H7 (cell line): ENCODE measurements at places on chromosomes 16 and 17.
A peak's percentile ranks its signal among the peaks of the same experiment; 100 is the strongest.

DNA sequence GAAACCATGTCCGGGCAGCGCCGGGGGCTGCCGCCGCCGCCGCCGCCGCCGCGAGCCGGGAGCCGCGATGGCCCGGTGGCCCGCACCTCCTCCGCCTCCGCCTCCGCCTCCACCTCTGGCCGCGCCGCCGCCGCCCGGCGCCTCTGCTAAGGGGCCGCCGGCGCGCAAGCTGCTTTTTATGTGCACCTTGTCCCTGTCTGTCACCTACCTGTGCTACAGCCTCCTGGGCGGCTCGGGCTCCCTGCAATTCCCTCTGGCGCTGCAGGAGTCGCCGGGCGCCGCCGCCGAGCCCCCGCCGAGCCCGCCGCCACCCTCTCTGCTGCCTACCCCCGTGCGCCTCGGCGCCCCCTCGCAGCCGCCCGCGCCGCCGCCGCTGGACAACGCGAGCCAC lies 587 bp downstream of the HS3ST4 start:
- no peak for DNase-seq

GRCh38 chr17:79438546-79439334 lies 172.1 kb downstream of the RBFOX3 start:
- no peak for DNase-seq

DNA sequence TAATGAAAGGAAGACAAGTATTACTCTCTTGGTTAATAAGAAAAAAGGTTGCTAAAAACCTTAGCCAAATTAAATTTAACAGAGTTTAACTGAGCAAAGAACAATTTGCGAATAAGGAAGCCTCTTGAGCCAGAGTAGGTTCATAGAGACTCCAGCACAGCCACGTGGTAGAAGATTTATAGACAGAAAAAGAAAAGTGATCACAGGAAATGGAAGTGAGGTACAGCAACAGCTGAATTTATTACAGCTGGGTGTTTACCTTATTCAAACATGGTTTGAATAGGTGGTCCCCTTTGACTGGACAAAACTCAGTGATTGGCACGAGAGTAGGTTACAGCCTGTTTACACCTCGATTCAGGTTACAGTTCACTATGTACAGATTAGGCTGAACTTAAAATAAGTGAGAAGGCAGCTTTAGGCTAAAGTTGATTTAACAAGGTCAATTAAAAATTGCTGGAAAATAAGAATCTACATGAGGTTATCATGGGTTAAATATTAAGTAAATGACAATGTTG lies 3.3 kb upstream of the CCL15 start:
- DNase-seq, result no peak

GRCh38 chr17:40319651-40320540 lies 10.9 kb downstream of the RARA start:
- peak; percentile 45 for DNase-seq

DNA sequence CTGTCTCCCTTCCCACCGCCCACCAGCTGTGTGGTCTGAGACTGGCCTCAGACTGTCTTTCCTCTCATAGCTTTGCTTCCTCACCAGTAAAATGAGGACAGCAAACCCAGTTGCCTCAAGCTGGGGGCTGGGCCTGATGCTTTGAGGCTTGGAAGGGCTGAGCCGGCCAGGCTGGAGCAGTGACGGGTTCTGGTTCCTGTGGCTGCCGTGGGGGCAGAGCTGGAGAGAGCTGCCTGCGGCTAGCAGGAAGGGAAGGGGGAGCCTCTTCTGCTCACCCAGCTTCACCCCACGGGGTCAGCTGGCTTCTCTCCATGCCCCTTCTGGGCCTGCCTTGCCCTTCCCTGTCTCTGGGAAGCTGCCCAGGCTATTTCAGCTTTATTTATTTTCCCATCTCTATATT lies 23.7 kb downstream of the LASP1 start:
- no peak for DNase-seq

GRCh38 chr17:14205992-14206461 lies 30.6 kb downstream of the CDRT15 start:
- peak; percentile 22 for DNase-seq

DNA sequence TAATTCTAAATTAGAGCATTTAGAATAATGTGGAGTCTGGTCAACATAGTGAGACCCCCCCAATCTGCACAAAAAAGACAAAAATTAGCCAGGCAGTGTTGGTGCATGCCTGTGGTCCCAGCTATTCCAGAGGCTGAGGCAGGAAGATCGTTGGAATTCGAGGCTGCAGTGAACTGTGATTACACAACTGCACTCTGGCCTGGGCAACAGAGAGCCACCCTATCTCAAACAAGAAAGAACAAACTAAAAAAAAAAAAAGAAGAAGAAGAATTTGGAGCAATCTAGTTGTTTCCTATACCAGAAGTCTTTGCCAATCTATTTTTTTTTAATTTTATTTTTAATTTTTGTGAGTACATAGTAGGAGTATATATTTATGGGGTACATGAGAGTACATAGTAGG lies 6.0 kb downstream of the CETP start:
- no peak for DNase-seq

- DNase-seq, result no peak
Measured at GRCh38 chr17:82979718-82980117, 99.7 kb upstream of the METRNL start.

GRCh38 chr17:63827801-63828221 lies 348 bp upstream of the FTSJ3 start:
- DNase-seq, result no peak

- DNase-seq, result peak; percentile 57
Measured at GRCh38 chr16:81831722-81832126, 52.6 kb downstream of the PLCG2 start.

DNA sequence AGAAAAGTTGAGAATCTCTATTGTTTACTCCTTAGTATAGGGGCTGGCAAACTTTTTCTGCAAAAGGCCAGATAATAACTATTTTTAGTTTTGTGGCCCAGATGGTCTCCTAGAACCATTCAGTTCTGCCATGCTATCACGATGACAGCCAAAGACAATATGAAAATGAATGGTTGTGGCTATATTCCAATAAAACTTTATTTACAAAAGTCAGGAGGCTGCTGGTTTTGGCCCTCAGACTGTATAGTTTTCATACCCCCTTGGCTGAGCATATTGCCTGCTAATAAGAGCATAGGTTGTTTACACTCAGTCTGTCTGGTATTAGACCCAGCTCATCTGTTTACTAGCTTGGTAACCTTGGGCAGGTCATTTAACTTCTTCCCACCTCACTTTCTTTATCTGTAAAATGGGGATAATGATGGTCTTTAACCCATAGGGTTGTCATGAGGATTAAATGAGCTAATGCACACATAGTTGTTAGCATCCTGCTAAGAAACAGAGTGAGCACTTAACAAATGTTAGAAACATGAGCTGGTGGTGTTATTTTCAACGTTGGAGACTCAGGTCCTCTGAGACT lies 156.3 kb downstream of the MSI2 start:
- no peak for DNase-seq

DNA sequence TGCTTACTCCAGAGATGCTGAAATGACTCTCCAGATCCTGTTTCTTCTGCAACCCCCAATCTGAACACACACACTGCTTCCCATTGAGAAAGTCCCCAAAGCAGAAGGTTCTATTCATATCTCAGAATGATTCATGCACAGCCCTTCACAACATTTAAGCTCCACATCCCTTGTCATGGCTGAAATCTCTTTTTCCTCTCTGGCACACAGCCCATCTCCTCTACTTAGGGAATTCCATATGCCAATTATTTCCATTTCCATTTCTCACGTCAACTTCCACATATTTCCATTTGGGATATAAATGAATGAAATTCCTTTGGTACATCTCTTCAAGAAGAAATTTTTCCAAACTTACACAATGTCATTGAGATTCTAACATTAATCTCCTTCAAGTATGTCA lies 119.6 kb downstream of the CDH11 start:
- DNase-seq, result no peak

DNA sequence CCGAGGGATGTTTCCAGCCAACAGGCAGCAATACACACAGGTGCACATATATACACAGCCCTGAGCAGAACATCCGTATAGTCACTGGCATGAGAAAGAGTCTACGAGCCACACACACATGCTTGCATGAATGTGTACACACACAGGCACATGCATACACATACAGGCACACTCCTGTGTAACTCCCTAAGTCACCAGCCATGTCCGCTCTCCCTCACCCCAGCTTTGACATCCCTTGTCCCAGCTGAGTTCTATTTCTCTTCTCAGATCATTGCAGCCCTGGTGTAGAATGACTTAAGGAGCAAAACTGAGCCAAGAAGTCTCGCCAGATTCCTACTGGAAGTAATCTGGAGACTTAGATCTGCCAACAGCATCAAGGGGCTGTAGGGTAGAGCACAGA lies 13.1 kb downstream of the CDRT4 start:
- no peak for DNase-seq

DNA sequence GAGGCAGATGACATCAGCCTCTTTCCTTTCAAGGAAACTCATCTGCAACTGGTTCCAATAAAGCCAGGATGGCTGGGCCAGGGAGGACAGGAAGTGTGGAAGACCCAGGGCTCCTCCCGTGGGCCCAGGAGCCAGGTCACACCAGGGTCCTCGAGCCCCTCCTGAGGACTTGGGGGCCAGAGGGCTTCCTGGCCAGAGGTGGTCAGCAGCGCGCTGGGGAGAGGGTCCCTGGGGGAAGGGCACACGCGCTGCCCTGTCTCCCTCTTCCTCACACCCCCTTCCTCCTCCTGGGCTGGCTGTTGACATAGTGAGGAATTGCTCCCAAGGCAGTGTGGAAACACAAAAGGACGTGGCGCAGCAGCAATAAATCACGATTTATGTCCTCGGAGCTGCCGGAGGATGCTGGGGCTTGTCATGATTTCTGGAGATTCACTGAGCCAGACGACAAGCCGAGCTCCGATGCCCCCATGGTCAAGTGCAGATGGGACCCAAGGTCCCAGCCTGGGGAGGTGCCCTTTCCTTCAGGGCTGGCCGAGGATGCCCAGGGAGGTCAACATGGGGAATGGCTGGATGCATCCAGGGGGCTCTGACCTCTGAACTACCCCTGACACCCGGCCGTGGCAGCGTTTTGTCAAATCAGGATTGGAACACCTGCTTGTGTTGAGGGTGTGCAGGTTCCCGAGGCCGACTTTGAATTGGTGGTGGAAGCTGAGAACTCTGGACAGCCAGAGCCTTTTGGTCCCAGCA lies 152.6 kb downstream of the IRF8 start:
- DNase-seq, result no peak

DNA sequence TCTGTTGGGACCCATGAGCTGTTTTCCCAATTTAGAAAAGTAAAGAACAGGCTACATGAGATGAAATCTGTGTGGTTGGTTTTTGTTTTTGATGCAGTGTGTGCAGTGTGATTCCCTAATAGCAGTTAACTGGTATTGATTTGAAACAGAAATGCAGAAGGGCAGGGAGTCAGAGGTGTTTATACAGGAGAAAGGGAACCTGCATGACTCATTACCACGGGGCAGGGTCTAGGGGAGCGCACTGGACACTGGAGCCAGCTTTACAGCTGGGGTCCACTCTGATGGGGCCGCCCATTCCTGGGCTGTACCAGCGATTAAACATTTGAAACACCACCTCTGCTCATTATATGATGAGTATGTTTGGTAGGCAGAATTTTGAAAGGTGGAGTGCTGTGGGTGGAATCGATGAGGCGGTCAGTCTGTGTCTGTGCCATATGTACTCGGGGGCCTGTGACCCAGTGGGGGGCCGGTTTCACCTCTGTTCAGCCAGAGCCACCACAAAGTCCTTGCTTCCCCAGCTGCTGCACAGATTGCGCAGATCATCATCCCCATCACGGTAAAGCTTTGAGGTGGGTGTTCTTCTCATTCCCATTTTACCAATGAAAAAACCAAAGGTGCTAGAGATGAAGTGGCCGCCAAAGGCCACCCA lies 142.5 kb downstream of the CMIP start:
- DNase-seq, result no peak

GRCh38 chr17:76130473-76130872 lies 10.6 kb downstream of the FOXJ1 start:
- DNase-seq, result no peak

GRCh38 chr16:27966756-27967155 lies 96.8 kb downstream of the GSG1L start:
- DNase-seq, result no peak
